ENCODE measurements at places on chromosomes 13 and 19.

GRCh38 chr19:55907746-55908145 is 24.4 kb downstream of the NLRP13 start:
- DNase-seq = no peak

DNA sequence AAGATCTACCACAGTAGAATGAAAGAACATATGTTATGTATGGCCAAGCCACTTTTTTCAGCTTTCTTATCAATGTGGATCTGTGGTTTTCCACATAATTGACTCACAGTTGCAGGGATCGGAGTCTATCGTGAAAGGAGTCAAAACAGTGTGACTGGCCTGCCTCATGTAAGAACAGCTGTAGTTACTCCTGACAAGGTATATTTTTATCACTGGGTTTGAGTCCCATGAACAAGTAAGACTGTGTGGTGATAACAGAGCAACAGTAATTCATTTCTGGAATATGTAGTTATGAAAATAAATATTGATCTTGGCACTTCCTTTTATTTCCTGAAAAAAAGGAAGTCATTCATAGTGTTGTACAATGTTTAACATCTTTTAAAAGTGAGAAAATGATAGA is 416.6 kb downstream of the KLF12 start:
- DNase-seq = no peak

GRCh38 chr19:41457241-41457640 is 14.3 kb downstream of the ERICH4 start:
- DNase-seq = no peak

DNA sequence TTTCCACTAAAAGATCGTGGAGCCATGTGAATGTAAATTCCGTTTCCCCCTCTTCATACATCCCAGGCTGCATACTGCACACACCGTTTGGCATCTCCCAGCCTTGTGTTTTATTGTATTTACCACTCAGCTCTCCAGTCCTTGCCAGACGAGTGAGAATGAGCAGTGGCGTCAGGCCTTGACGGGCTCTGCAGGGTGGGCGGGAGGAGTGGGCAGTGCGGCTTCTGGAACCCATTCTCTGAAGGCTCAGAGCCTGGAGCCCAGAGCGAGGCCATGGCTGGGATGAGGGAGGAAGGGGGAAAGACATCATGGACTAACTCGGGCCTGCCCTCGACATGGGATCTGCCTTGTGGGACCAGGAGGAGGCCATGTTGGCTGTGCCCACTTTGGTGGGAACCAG is 25.1 kb downstream of the BICRA start:
- no peak for DNase-seq

- DNase-seq = no peak
Measured at GRCh38 chr13:30394751-30395191, 27.5 kb upstream of the UBE2L5 start.

Measured in activated CD4-positive, alpha-beta T cell treated with anti-CD3 and anti-CD28 coated beads for 24 hours (primary cell).